Glutamatergic neuron (in vitro differentiated cells): ENCODE measurements at places on chromosomes 3 and 15. TPM values are rescaled to one million over a fixed set of nuclear protein-coding genes. Genes with fewer than 3 reads are reported as not detected.

Gene SNRPA1
- 73.5 TPM for total RNA-seq

Gene C2CD4B
- total RNA-seq: not detected

Gene TRPM1
- total RNA-seq: not detected

Gene CSPG4
- total RNA-seq: 1.1 TPM

DNA sequence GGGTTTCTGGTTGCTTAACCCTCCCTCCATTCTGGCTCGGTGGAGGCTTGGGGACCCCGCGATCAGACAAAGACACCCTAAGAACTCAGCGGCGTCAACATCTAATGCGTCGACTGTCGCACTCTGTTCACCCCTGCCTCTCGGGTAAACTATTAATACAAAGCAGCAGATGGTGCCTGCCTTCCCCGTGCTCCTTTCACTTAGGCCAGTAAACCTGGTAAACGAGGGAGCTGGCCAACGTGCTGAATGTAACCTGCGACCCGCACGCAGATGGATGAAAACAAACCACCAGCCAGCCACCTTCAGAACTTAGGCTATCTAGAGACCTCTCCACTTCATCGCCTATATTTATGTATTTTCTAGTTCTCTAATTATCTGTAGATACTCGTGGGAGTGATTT, 848 bp upstream of the CADPS start:
- H3K4me3 ChIP-seq: peak overlapping the region; percentile 97
- H3K27ac ChIP-seq: peak overlapping the region; percentile 98
- H3K36me3 ChIP-seq: no peaks in the 10 kb centered on the region
- DNase-seq: peak; percentile 48
- peaks cover 17% of the 10 kb centered on the region for H3K27me3 ChIP-seq
